ENCODE measurements at places on chromosomes 12 and 14.
A peak's percentile ranks its signal among the peaks of the same experiment; 100 is the strongest.

GRCh38 chr14:67984274-67984673 lies 164.7 kb downstream of the RAD51B start:
- DNase-seq: no peak

GRCh38 chr12:113244047-113244460 lies 22.8 kb downstream of the TPCN1 start:
- DNase-seq: no peak

DNA sequence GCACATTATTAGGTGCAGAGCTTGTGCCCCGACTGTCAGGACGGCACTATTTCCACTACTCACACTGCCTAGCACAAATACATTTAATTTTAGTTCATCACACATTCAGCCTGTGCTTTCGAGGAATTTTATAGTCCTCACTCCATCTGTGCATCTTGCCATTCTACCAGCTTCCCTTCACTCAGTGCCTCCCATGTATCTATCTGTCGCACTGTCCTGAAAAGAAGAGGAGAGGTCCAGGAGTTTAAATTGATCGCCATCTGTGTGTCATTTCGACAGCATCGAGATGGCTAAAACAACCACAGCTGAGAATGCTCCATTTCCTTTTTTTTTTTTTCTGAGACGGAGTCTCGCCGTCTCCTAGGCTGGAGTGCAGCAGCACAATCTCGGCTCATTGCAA lies 97.6 kb upstream of the FOXN3 start:
- no peak for DNase-seq

GRCh38 chr12:4273652-4274395 lies at the start of gene CCND2:
TSS of gene CCND2 (plus strand) at chr12:4273762. CDS start at chr12:4274041, 279 bp downstream.
- DNase-seq: peak; percentile 83

GRCh38 chr14:64707661-64708060 lies 3.4 kb downstream of the PLEKHG3 start:
- no peak for DNase-seq

GRCh38 chr12:67452119-67452805 lies 183.1 kb downstream of the CAND1 start:
- peak; percentile 15 for DNase-seq

- DNase-seq: no peak
Measured at GRCh38 chr14:51638071-51638944, 13.4 kb upstream of the FRMD6 start.

GRCh38 chr14:52650774-52651173 lies 44.6 kb downstream of the ERO1A start:
- DNase-seq: no peak

DNA sequence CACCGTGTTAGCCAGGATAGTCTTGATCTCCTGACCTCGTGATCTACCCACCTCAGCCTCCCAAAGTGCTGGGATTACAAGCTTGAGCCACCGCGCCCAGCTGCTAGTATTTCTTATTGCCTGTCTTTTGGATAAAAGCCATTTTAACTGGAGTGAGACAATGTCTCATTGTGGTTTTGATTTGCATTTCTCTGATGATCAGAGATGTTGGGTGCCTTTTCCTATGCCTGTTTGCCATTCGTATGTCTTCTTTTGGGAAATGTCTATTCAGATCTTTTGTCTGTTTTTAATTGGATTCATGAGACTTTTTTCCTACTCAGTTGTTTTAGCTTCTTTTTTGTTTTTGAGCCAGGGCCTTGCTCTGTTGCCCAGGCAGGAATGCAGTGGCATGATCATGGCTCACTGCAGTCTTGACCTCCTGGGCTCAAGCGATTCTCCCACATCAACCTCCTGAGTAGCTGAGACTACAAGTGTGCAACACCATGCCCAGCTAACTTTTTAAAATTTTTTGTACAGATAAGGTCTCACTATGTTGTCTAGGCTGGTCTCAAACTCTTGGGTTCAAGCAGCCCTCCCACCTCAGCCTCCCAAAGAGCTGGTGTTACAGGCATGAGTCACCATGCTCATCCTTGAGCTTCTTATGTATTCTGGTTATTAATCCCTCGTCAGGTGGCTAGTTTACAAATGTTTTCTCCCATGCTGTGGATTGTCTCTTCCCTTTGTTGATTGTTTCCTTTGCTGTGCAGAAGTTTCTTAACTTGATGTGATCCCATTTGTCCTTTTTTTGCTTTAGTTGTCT lies 65.9 kb downstream of the ACACB start:
- DNase-seq: no peak

- DNase-seq: no peak
Measured at GRCh38 chr14:69226178-69226577, 33.8 kb upstream of the GALNT16 start.

DNA sequence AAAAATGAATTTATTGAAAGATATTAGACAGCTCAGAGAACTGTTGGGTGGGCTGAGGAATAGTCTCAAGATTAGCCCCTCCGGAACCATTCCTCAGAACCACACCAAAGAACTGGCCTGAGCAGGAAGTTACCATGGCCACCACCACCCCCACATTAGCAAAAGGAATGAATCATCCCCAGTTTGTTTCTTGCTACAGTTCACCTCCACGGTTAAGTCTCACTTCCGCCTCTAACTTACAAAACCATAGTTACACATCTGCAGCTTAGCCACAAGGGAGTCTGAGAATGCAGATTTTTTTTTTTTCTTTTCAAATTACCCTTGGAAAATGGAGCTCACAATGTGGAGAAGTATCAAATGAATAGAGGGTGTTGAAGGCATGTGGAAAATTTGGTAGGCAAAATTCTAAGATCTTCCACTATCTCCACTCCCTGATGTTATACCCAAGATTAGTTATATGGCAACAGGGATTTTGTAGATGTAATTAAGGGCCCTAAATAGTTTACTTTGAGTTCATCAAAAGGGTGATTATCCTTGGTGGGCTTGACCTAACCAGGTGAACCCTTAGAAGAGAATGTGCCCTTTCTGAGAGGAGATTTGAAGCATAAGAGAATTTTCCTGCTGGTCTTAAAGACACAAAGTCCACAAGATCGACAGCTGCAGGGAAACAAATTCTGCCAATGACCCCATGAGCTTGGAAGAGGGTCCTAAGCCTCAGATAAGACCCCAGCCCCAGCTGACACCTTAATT lies 129.8 kb upstream of the KRR1 start:
- DNase-seq: peak; percentile 57

GRCh38 chr12:12562016-12562483 lies 613 bp downstream of the DUSP16 start:
- no peak for DNase-seq

DNA sequence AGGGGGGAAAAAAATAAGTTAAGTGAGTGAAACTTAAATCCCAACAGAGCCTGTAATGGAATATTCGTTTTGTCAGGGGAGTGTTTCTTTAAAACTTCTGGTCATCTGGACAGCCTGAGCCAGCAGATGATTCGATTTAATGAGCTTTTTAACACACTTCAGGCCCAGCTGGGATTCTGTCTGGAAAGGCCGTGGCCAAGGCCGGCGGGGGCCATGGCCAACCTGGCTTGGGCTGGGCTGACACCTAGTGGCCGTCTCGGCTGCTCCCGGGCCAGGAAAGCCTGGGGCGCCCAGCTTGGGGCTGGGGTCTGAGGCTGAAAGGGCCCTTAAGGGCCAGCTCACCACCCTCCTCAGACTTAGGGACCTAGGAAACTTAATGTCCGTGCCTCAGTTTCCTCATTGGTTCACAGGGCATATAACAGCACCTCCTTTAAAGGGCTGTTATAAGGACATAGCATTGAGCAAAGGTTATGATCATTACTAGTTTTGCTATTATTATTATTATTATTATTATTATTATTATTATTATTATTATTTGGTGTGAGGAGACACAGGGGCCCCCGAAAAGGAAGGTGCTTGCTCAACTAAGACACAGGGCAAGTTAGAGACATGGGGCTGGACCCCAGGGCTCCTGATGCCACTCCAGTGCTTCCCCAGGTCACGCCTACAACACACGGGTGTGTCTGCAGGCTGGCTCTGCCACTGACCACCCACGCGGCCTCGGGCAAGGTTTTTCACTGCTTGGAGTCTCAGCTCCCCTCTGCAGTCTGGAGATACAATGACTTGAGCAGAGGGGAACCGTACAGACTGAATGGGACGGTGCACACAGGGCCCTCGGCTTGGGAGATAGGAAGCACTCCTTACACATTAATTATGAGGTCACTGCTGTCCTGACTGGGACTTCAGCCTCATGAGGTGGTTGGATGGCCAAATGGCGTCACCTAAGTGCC lies 84.0 kb downstream of the SYNE3 start:
- DNase-seq: no peak

DNA sequence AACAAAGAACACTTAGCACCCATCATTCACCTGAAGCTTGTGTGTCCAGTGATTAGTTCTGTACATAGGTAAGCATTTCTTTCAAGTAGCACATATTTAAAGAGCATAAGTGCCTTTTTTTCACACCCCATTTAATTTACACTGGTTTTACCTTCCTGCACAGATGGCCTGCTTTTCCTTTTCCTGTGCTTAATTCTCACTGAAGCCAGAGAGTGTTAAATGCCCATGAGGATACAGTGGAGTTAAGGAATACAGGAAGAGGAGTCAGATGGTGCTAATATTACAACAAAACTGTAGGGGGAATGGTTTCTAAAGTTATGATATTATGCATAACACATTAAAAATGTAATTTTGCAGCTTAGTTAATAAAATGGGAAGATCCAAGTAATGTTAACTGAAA lies 31.0 kb upstream of the SLC38A1 start:
- DNase-seq: no peak

DNA sequence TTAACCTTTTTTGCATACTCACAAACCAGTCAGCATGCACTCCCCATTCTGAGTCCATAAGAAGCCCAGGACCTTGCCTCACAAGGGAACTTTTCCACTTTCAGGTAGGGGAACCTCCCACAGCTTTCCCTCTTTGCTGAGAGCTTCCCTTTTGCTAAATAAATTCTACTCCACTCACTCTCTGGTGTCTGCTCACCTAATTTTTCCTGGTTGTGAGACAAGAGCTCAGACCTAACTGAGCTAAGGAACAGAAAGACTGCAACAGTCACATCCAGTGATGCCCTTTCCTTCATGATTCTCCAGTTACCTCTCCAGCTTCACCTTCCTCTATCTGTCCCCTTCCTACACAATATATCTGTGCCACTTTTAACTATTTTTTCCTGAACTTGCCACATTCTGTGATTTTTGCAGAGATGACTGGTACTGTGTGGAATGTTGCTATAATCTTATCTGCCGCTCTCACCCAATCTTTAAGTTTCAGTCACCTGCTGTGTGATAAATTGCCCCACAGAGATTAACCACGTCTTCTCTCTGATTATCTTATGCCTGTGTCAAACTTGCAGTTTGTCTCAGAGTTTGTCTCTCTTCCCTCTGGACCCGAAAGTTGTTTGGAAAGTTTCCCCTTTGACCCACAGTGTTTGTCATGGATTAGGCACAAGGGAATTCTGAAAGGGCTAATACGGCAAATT lies 737.1 kb upstream of the FLRT2 start:
- no peak for DNase-seq

DNA sequence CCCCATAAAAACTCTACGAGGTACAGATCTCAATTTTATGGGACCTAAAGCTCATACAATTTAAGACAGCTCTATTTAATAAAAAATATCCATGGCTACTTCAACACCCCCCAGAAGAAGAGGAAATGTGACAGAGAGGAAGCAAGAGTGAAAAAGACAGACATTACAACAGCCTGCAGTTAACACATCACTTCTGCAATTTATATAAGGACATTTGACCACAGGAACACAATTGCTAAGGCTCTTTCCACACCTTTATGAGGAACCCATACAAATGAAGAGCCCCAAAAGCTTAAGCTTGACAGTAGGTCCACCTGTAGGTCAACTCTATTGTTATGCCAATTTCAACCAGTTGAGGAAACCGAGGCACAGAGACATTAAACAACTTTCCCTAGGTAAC lies 5.6 kb downstream of the OR10P1 start:
- no peak for DNase-seq

DNA sequence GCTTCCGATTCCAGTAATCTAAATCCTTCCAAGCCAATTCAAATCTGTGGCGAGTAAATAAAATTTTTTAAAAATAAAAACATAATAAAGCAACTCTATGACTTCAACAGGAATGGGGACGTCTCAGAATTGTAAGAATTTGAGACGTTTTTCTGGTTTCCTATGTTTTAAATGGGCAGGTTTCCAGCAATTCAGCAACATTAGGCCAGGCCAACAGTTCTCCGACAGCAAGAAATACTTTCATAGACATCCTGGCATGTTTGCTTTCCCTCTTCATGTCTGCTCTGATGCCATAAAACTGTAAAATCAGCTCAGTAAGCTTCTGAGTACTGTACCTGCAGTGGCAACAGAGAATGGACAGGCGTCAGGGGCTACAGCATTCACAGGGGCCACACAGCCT lies 35.8 kb upstream of the DICER1 start:
- no peak for DNase-seq

- DNase-seq: no peak
Measured at GRCh38 chr14:32618991-32619390, 289.9 kb downstream of the AKAP6 start.

- DNase-seq: no peak
Measured at GRCh38 chr14:91732859-91733477, 1.1 kb upstream of the CATSPERB start.

DNA sequence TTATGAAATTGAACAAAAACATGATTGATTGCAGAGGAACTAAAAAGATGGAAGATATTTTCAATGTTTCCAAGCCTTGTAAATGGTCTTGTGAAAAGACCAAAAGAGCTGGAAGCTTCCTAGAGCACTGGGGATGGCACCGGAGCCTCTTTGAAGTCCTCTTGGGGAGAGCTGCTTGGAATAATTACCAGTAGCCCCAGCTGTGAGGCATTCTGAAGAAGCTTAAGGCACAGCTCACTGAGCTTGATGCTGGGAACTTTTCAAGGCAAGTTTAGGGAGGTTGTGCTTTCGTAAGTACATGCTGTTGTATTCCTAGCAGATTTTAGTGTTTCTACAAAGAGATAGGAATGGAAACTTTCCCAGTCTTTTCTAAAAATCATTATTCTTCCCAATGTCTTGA lies 13.9 kb downstream of the PDZRN4 start:
- DNase-seq: no peak

GRCh38 chr12:27682534-27682933 lies 13.7 kb upstream of the REP15 start:
- DNase-seq: no peak

DNA sequence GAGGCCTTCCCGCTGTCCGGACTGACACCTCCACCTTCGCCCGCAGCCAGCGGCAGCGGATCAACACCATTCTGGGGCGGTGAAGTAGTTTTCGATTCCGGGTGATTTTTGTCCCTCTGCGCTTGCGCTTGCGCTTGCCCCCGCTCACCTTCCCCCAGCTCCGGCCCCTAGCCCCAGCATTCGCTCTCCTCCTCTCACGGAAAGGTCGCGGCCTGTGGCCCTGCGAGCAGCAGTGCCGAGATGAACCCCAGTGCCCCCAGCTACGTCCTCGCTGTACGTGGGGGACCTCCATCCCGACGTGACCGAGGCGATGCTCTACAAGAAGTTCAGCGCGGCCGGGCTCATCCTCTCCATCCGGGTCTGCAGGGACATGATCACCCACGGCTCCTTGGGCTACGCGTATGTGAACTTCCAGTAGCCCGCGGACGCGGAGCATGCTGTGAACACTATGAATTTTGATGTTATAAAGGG lies 22.7 kb upstream of the SRGAP1 start:
- no peak for DNase-seq

- no peak for DNase-seq
Measured at GRCh38 chr14:36288496-36288895, 31.9 kb downstream of the MBIP start.

GRCh38 chr14:38828183-38828827 lies 274.7 kb downstream of the SEC23A start:
- no peak for DNase-seq

Measured in stimulated activated CD8-positive, alpha-beta memory T cell treated with anti-CD3 and anti-CD28 coated beads, Interleukin-7, amount 100 ng/mL, for 48 hours (primary cell).